Panc1 (cell line): ENCODE measurements at places on chromosomes 5 and 9.

GRCh38 chr9:69385581-69386033, 60.6 kb downstream of the ENTREP1 start:
- H3K27me3 ChIP-seq: no peaks in the 10 kb centered on the region
- no peaks in the 10 kb centered on the region for H3K36me3 ChIP-seq
- H3K4me3 ChIP-seq: no peak overlapping the region
- no peak overlapping the region for H3K27ac ChIP-seq

- H3K4me3 ChIP-seq: no peak overlapping the region
- H3K27ac ChIP-seq: no peak overlapping the region
- H3K27me3 ChIP-seq: no peaks in the 10 kb centered on the region
- H3K36me3 ChIP-seq: no peaks in the 10 kb centered on the region
- no peaks in the 10 kb centered on the region for H3K4me1 ChIP-seq
Observed at GRCh38 chr5:15683332-15683731, 183.4 kb downstream of the FBXL7 start.

GRCh38 chr5:93454896-93455295, 126.1 kb downstream of the NR2F1-AS1 start:
- H3K36me3 ChIP-seq: no peaks in the 10 kb centered on the region
- H3K27me3 ChIP-seq: no peaks in the 10 kb centered on the region
- DNase-seq: no peak
- H3K4me3 ChIP-seq: no peak overlapping the region
- no peak overlapping the region for H3K27ac ChIP-seq

- no peak overlapping the region for H3K27ac ChIP-seq
- DNase-seq: no peak
- H3K27me3 ChIP-seq: no peaks in the 10 kb centered on the region
- H3K4me1 ChIP-seq: no peaks in the 10 kb centered on the region
- H3K4me3 ChIP-seq: no peak overlapping the region
Observed at GRCh38 chr5:129041196-129041881, 53.2 kb upstream of the ISOC1 start.

GRCh38 chr5:72955143-72955767, 586 bp upstream of the FCHO2 start:
- peak overlapping the region; percentile 93 for H3K27ac ChIP-seq
- H3K4me3 ChIP-seq: peak overlapping the region; percentile 77
- no peaks in the 10 kb centered on the region for H3K36me3 ChIP-seq
- no peak for DNase-seq
- peaks cover 30% of the 10 kb centered on the region for H3K4me1 ChIP-seq
- H3K27me3 ChIP-seq: no peaks in the 10 kb centered on the region

- H3K4me1 ChIP-seq: no peaks in the 10 kb centered on the region
- no peaks in the 10 kb centered on the region for H3K27me3 ChIP-seq
- H3K27ac ChIP-seq: no peak overlapping the region
- H3K36me3 ChIP-seq: no peaks in the 10 kb centered on the region
- no peak for DNase-seq
- H3K4me3 ChIP-seq: no peak overlapping the region
Observed at GRCh38 chr9:114880291-114880745, 50.1 kb downstream of the TNFSF8 start.

DNA sequence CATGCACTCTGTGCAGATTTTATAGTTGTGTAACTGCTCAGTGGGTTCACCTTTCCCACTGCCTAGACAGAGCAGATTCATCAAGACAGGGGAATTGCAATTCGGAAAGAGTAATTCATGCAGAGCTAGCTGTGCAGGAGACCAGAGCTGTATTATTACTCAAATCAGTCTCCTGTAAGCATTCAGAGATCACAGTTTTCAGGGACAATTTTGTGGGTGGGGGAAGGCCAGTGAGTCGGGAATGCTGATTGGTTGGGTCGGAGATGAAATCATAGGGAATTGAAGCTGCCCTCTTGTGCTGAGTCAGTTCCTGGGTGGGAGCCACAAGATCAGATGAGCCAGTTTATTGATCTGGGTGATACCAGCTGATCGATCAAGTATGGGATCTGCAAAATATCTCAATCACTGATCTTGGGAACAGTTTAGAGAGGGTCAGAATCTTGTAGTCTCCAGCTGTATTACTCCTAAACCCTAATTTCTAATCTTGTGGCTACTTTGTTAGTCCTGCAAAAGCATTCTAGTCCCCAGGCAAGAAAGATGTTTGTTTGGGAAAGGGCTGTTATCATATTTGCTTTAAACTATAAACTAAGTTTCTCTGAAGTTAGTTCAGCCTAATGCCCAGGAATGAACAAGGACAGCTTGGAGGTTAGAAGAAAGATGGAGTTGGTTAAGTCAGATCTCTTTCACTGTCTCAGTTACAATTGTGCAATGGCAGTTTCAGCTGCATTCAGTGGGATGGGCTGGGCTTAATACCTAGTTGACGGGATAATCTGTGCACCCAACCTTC, 12.7 kb upstream of the SVEP1 start:
- H3K27me3 ChIP-seq: no peaks in the 10 kb centered on the region
- H3K36me3 ChIP-seq: no peaks in the 10 kb centered on the region
- no peaks in the 10 kb centered on the region for H3K4me1 ChIP-seq
- H3K27ac ChIP-seq: no peak overlapping the region
- DNase-seq: no peak
- H3K4me3 ChIP-seq: no peak overlapping the region

DNA sequence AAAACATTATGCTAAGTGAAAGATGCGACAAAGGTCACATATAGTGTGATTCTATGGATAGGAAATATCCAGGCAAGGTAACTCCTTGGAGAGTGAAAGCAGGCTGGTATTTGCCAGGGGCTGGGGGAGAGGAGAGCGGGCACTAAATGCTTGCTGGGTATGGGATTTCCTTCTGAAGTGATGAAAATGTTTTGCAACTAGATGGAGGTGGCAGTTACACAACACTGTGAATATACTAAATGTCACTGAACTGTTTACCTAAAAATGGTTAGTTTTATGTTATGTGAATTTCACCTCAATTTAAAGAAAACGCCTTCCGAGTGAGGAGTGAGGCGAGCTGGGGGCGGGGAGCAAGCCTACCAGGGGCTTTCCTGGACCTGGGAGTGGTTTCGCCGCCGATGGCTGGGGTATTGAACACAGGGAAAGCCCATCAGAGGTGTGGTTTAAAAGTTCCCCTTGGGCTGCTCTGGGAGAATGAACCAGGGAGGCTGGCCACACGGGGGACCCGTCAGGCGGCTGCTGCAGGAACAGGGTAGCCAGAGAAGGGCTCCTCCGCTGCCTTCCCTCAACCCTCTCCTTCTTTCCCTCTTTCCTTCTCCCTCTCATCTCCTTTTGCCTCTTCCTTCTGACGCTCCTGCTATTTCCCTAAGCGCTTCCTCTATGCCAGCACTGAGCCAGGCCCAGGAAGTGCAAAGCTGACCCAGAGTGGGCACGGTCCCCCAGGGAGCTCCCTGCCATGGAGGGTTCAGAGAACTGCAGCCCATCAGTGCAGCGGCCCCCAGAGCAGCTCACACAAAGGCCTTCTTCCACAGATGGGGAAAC, 4.9 kb downstream of the AKNA start:
- H3K4me1 ChIP-seq: no peaks in the 10 kb centered on the region
- no peak overlapping the region for H3K27ac ChIP-seq
- no peaks in the 10 kb centered on the region for H3K36me3 ChIP-seq

- H3K27ac ChIP-seq: no peak overlapping the region
- no peak for DNase-seq
- H3K4me1 ChIP-seq: no peaks in the 10 kb centered on the region
- H3K4me3 ChIP-seq: no peak overlapping the region
Observed at GRCh38 chr9:132441404-132441803, 31.4 kb downstream of the CFAP77 start.

- peaks cover 7% of the 10 kb centered on the region for H3K27me3 ChIP-seq
- DNase-seq: no peak
- H3K4me3 ChIP-seq: no peak overlapping the region
- H3K4me1 ChIP-seq: no peaks in the 10 kb centered on the region; the same call in 1 of the 2 replicates
- H3K27ac ChIP-seq: no peak overlapping the region
Observed at GRCh38 chr5:176788941-176789872, 21.2 kb upstream of the UNC5A start.
